ENCODE measurements at places on chromosomes 7 and 10. TPM values are rescaled to one million over a fixed set of nuclear protein-coding genes. Genes with fewer than 3 reads are reported as not detected.

DNA sequence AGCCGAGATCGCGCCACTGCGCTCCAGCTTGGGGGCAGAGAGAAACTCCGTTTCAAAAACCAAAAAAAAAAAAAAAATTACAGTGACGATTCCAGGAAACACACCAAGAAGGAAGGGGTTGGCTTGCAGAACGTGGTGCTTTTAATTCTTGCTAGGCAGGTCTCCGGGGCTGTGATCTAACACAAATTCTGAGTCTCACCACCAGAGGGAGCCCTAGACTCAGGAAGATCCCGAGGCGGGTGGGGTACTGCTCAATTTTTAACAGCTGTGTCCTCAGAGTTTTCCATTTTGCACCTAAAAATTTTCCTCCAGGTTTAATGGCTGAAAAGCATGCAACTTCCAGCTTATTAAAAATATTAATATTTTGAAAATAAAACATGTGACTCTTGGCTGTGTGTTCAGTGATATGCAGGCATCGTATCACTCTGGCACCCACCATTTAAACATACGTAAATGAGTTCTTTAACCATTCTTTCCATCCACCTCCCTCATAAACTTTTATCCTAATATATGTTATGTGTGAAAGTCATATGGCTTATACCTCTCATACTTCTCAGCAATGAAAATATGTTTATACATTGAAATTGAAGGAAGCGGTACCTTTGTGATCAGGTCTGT is 26.5 kb upstream of the NUB1 start:
- peak; percentile 73 for ATAC-seq

DNA sequence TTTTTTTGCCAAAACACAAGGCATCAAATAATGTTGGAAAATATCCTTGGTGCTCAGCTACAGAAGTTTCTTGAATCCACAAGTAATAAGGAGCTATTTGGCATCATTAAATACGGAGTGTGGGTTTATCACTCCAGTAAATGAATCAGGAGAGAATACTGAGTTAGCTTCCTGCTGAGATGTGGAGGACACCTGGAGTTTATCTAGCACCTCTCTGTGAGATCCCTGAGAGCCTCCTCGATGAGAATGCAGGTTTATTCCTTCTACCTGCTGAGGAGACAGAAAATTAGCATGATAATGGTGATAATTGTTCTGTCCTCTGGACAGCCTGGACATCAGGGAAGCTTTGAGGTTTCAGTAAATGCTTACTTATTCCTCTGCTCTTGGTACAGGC is 40.5 kb downstream of the NRG3 start:
- ATAC-seq = no peak

DNA sequence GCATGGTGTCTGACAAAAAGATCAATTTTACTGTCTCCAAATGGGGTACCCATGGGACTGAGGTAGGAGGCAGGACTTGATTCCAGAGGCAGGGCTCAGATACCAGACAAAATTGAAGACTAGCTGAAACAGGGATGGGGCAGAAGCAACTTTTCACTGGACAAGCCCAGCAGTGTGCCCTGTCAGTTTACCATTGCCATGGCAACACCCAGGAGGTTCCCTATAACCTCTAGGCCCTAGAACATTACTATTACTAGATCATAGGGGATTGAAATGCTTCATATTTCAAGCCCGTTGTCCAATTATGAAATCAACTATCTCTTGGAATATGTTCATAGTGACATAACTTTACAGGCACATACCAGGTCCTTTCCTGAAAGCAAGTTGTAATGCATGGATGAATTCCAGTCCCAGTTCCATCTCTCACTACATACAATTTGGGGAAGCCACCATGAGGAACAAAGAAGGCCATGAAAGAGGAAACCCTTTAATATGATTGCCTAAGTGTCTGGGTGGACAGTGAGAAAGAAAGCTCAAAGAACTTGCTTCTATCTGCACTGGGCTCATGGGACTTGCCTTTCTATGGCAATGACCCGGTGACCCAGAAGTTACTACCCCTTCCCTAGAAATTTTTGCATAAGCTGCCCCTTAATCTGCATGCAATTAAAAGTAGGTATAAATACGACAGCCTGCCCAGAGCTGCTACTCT is 557.9 kb downstream of the KCNMA1 start:
- no peak for ATAC-seq

GRCh38 chr7:92359801-92360200 is 87.5 kb upstream of the GATAD1 start:
- ATAC-seq = no peak

DNA sequence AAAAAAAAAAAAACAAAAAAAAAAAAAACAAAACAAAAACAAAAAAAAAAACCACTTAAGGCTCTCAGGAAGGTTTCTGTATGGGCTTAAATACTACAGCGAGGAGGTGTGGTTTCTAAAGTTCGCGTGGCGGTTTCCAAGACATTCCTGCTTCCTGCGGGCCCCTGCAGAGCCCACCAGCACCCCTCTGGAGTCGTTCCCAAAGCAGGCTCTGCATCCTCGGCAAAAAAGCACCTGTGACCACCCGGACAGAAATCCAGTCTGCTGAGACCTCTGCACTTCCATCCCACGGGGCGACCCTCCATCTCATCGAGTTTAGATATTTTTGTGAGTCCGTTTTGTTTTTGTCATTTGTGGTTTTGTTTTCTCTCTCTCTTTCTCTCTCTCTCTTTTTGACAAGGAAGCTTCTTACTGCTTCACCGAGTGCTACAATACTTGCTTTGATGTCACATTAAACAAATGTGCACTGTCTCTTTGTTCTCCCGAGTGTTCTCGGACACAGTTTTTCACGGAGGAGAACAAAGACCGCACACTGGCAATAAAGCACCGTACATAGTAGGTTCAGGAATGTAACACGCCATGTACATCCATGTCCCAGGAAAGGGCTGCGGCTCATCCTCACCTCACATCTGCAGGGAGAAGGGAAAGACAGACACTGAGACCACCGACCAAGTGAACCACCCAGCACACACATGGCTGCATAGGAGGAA is 21.5 kb downstream of the PDGFA start:
- no peak for ATAC-seq

DNA sequence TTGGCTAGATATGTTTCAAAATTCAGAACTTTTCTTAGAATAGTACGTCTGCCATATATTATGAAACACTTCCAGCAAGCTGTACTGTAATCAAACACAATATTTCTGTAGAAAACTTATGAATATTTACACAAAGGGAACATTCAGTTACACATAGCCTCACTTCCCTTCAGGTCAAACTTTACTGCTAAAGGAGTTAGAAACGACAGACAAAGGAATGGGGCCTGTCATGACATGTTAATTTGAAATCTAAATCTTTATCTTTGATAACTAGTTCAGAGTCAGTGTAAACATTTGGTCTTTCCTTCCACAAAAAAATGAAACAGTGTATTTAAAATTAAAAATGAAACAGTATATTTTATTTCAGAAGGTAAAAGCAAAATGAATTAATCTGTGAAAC is 1.0 kb upstream of the CROT start:
- no peak for ATAC-seq

DNA sequence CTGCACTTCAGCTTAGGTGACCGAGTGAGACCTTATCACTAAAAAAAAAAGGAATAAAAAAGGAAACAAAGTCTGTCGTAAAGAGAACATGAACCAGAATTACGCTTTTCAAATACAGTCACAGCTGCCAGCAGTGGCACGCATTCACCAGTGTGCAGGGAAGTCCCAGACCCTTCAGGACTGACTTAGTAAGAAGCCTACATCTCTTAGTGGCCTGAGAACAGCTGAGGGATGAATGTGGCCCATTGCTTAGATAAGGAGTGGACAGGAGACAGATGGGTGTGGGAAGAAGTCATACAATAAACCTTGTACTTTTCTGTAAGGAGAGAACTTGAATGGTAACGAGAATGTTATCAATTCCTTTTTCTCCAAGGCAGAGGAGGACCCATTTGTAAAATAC is 178.5 kb downstream of the JCAD start:
- ATAC-seq = no peak

- no peak for ATAC-seq
These were observed 771.7 kb downstream of the SORCS1 start for GRCh38 chr10:106392778-106393177.

- no peak for ATAC-seq
These were observed 105.5 kb downstream of the TES start for GRCh38 chr7:116315803-116316202.

- no peak for ATAC-seq
These were observed 216.0 kb downstream of the WDR37 start for GRCh38 chr10:1272079-1272776.

DNA sequence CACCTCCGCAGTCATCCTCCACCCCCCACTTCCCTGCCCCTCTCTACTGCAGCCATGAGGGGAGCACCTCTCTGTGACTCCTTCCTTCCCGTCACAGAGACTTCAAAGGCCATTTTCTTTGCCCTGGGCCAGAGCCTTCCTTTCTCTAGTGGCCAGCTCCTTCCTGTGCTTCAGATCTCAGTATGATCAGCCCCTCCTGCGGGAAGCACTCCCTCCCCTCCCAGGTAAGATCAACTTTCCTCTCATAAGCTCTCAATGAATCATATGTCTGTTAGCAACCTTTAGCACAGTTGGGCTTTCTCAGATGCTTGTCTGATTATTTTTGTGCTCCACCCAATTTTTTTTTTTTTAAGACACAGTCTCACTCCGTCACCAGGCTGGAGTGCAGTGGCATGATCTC is 241.0 kb upstream of the PRSS1 start:
- ATAC-seq = peak; percentile 23

GRCh38 chr10:3622427-3622826 is 162.6 kb downstream of the KLF6 start:
- peak; percentile 72 for ATAC-seq

The IRF5 gene
- total RNA-seq = 22.5 TPM

The FRAT1 gene
- total RNA-seq = 1.5 TPM

The ASZ1 gene
- not detected for total RNA-seq

The CYP51A1 gene
- total RNA-seq = 51.5 TPM

The RBM20 gene
- total RNA-seq = not detected
